ENCODE measurements at places on chromosomes 12 and 14.

- DNase-seq: no peak
These were observed 25.4 kb downstream of the TTC6 start for GRCh38 chr14:37620856-37621255.

DNA sequence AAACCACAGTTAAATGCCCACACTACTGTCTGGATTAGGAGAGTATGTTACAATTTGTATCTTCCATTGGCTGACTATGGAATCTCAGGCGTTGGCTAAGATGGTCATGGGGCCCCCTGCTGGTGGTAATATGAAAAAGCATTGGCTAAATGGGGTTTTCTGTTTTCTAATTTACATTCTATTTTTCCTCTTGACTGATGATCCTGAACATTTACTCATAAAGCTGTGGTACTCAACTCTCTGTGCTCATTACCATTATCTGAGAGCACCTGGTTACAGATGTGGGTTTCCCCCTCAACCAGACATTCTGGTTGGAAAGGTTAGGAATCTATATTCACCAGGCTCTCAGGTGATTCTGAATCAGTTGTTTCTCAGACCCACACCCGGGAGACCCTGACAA, 64.8 kb downstream of the WSCD2 start:
- DNase-seq: no peak

DNA sequence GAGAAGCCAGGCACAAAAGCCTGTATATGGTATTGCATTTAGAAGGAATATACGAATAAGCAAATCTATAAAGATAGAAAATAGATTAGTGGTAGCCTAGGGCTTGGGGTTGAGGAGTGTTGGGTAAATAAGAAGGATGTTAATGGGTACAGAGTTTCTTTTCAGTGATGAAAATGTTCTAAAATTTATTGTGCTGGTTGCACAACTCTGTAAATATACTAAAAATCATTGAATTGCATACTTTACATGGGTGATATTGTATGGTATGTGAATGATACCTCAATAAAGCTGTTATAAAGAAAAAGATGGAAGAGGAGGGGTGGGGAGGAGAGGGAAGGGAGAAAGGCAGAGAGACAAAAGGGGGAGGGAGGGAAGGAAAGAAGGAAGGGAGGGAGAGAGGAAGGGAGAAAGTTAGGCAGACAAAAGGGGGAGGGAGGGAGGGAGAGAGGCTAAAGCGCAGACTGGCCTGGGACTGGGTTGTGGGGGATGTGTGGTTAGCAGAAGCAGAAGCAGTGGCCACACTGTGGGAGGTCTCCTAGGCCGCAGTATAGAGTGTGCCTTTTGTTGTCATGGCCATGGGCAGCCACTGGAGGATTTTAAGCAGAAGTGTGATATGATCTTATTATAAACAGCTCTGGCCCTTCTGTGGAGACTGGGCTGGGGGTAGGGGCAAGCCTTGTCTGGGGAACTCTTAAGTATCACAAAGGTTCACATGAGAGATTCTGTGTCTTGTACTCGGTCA, 73.6 kb upstream of the ELK3 start:
- DNase-seq: no peak

DNA sequence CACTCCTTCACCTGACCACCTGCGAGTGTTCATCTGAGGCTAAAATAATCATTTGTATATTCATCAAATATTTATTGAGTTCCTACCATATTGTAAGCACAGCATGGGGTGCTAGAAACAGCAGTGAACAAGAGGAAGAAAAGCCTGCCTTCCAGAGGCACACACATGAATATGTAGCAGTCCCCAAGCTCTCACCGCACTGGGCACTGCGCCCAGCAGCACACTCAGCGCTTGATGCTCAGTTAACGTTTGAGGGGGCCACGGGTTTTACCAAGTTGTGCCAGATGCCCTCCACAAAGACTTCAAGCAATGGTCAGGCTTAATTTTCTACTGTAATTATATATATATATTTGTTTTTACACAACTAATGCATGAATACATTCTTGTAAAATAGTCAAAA, 52.0 kb downstream of the HELB start:
- DNase-seq: no peak

GRCh38 chr14:56199095-56199981, 81.1 kb downstream of the PELI2 start:
- no peak for DNase-seq

GRCh38 chr14:76125511-76125910, 26.2 kb upstream of the GPATCH2L start:
- DNase-seq: no peak

DNA sequence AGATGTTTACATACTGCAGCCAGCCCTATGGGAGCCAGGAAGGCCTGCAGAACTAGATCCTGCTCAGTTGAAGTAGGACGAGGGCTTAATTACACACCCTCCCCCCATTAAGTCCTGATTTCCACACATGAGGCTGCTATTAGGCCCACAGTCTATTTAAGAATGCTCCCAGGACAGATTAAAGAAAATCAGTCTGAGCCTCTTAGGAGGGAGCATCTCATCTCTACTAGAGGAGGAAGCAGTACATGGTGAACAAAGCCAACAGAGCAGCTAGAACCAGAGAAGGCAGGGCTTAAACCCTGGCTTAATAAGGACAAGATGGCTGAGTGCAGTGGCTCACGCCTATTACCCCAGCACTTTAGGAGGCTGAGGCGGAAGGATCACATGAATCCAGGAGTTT, 55.8 kb upstream of the ARHGAP5 start:
- DNase-seq: no peak

DNA sequence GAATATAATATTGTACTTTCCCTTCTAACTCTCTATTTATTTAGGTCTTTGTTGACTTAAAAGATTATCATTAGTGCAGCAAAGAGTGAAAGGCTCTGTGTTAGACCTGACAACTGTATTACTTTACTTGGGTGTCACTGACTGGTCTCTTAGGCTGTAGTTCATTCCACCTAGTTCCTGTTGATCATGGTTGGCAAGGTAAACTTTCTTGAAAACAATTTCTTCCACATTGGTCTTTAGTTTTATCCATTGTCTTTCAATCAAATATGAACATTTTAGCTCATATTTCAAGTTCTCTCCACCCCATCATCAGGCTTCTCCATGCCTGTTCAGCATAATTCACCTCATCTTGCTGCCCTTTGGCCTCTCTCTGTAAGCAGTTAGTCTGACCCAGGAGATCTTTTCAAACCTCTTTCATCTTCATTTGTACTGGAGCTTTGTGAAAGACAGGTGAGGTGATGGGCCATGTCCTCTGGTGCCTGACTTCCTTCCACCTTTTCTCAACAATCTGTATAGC, 32.1 kb upstream of the PPM1H start:
- no peak for DNase-seq

Measured in activated CD8-positive, alpha-beta memory T cell treated with anti-CD3 and anti-CD28 coated beads for 1 hour (primary cell).